ENCODE measurements at places on chromosomes 13 and 19.

DNA sequence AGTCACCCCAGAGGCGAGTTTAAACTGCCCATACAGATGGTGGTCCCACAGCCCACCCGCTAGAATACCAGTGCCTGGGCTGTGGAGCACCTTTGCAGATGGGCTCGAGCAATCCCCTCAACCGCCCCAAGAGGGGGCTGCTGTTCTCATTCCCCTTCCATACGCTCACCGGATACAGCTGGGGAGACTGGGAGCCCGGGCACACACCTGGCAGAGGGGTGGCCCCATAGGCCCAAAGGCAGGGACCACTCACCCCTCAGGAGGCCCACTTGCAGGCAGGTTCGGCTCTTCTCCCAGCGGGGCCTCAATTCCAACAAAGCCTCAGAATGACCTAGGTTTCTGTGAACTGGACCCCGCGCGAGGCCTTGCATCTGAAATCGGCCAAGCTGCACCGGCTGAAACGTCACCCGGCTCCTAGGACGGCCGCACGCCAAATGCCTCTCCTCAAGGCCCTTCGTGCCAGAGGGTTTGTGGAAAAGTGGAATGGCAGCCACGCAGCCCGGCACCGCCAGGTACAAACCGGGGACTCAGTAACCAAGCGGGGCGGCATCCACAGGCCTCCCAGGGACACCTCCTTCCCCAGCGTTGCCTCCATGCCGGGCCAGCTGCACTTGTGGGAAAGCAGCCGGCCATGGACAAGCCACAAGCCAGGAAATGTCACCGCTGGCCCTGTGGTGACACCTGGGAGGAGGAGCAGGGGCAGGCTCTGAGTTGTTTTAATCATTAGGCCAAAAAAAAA is 18.7 kb downstream of the MLLT1 start:
- DNase-seq, result no peak

GRCh38 chr19:11019824-11020223 is 59.0 kb downstream of the SMARCA4 start:
- DNase-seq, result no peak

GRCh38 chr13:79401259-79402070 is 4.6 kb downstream of the RBM26 start:
- DNase-seq, result no peak

DNA sequence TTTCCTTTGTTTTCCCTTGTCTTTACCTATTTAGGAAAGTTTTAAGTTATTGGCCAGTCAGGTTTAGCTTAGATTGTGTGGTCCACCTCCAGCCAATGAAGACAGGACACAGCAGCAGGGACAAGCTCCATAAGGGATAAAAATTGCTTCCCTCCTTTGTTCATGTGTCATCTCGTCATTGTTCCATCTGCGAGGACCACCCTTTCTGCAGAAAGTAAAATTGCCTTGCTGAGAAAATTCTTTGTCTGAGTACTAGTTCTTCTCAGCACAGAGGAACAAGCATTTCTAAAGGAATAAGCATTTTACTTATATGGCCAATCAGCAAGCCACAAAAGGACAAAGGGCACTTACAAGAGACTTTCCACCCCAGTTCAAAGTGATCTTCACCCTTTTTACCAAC is 11.4 kb downstream of the ZNF560 start:
- no peak for DNase-seq

GRCh38 chr13:112545856-112546255 is 42.1 kb downstream of the TUBGCP3 start:
- no peak for DNase-seq

- no peak for DNase-seq
Measured at GRCh38 chr19:12841094-12841493, 2.8 kb downstream of the MAST1 start.

Data from stimulated activated CD8-positive, alpha-beta memory T cell treated with anti-CD3 and anti-CD28 coated beads, Interleukin-7, amount 100 ng/mL, for 48 hours (primary cell).